H54 (cell line): ENCODE measurements at places on chromosomes 4 and X.

DNA sequence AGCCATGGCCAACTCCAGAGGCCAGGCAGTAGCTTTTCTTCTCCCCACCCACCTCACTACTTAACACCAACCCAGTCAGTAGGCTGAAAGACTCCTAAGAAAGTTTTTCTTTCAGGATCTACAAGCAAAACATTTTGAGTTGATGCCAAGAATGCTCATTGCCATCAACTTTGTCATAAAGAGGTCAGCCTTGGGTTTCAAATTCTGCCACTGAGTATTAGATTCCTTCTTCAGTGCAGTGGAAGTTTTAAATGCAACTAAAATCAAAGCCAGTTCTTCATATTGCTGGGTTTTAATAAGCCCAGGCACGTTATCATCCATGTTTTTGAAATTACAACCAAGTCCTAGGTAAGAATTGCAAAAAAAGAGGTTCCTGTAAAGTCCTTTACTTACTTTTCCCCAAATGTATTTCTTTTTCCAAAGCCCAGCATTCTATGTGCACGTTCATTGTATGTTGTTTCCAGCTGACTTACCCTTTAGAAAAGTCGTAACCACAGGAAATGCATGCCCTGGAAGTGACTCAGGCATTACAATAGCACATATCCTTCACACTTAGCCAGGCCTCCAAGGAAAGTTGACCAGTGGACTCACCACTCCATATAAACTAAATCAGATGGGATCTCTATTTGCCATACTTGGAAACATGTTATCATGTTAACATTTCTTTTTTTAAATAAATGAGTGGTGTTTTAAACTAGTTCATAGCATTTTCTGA, 229.9 kb downstream of the SOX3 start:
- DNase-seq: peak; percentile 5

DNA sequence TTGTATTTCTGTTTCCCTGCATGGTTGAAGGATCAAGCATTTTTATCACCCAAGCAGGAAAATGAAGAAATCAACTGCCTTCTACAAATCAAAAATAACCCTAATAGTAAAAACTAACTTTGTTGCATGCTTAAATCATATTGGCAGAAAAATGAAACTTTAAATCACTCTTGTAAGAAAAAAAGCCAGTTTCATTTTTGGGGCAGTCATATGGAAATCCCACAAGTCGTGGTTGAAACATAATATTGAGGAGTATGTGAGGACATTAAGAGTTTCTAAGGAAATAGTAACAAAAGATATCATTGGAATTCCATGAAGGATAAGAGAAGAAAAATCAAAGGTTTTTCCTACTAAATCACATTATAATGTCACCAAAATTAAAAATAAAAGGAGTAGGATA, 8.4 kb downstream of the TEC start:
- no peak for DNase-seq

GRCh38 chrX:132634521-132634920, 145.7 kb upstream of the MBNL3 start:
- no peak for DNase-seq

GRCh38 chrX:150676221-150676620, 17.0 kb upstream of the MTMR1 start:
- no peak for DNase-seq

- DNase-seq: no peak
Measured at GRCh38 chr4:174036111-174036510, 247.4 kb downstream of the FBXO8 start.

GRCh38 chrX:110678591-110678990, 117.0 kb downstream of the CHRDL1 start:
- no peak for DNase-seq
